Muscle of leg (tissue), 16 donors: ENCODE measurements at places on chromosomes 12 and 14. TPM values are rescaled to one million over a fixed set of nuclear protein-coding genes. Genes with fewer than 3 reads are reported as not detected.
A peak's percentile ranks its signal among the peaks of the same experiment; 100 is the strongest.

DNA sequence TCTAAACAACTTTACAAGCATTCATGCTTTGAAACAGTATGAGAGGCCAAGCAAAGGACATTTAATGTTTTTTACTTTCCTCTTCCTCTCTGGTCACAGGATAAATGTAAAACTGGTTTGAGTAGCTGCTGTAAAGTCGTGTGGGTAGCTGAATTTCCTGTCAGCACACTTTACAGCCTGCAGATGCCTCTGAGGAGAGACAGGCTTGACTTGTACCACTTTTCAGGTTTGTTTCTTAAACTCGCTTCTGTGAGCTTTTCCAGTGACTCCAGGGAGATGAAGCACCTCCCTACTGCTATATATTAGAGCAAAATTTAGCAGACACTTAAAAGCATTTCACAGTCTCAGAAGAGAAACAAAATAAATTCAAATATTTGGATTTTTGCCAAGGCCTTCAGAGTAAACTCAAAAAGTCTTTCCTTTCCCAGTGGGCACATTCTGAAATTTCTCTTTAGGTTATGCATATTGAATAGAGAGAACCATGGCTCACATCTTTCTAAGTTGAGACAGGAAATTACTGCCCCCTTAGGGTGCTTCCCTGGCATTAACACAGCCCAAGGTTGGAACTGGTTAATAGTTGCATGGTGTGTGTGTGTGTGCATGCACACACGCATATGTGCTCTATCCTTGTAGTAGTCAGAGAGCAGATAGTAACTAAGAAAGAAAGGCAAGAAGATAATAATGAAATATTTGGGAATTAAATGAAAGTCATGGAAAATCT, 557.3 kb upstream of the MIS18BP1 start:
- peak; percentile 7 for DNase-seq

RILPL2 gene
- 1.2 TPM for total RNA-seq

- DNase-seq, result no peak
Observed at GRCh38 chr12:120249266-120249874, 16.2 kb downstream of the PXN start.

GRCh38 chr14:97039717-97040363, 242.7 kb downstream of the VRK1 start:
- DNase-seq, result no peak

GRCh38 chr12:83161456-83161855, 474.8 kb downstream of the TMTC2 start:
- no peak for DNase-seq
